Retinal pigment epithelial cell (primary cell): ENCODE measurements at places on chromosomes 13 and 19.

DNA sequence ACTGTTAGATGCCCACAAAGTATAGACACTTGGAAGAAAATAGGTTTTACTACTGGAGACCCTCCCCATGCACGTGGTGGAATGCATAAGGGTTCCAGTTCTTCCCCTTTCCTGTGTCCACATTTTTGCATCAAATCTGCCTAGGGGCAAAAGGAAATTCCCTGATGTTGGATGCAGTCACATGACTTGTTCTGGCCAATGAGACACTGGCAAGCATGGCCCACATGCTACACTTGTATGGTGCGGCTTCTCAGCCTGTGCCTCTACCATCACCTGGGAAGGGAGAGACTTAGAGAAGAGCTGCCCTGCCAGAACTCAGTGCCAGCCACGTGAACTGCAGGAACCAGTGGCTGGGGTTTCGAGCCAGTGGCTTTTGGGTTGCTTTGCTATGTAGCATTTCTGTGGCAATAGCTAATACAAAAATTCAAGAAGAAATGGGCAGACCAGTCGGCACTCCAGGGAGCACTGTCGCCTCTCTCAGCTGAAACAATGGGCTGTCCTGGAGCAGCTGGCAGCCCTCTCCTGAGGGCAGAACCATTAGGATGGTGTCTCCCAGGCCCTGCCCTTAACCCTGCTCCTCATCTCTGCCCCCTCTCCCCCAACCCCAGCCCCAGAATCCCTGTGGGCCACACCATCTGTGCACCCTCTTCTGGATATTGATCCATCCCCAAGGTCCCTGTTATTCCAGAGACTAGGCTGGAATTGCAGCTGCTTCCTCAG lies 634.0 kb downstream of the UQCRFS1 start:
- no peak for DNase-seq

- DNase-seq = no peak
Observed at GRCh38 chr19:5524081-5524480, 43.7 kb downstream of the TINCR start.

- no peak for DNase-seq
Observed at GRCh38 chr19:38120471-38121025, 103.5 kb downstream of the DPF1 start.

GRCh38 chr13:70108356-70109105 lies at the start of gene KLHL1:
Gene KLHL1, minus strand, starts transcription at chr13:70108452. Its CDS starts 753 bp downstream, at chr13:70107699.
- no peak for DNase-seq
